NCI-H1436 treated with DMSO at 0.1 percent for 48 hours (cell line): ENCODE measurements at places on chromosomes 7 and 10.

DNA sequence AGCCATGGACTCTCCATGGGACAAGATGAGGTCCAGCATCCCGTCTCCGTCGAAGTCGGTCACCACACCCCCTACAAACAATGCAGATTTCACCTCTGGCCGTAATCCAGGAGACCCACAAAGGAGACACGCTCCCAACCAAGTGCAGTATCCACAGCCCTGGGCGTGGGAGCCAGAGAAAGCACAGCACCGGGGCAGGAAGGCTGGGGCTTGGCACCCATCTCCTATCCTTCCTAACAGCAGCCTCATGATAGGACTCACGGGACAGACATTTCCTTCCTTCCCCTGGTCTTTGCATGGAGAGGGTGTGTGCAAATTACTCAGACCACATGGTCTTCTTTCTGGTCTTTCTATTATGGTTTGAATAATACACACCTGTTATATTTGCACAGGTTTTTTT is 46.3 kb downstream of the GOLGA7B start:
- no peak for DNase-seq

GRCh38 chr10:103598654-103599115 is 105.2 kb downstream of the NEURL1 start:
- DNase-seq, result no peak

- no peak for DNase-seq
Measured at GRCh38 chr10:58608826-58609531, 96.3 kb downstream of the BICC1 start.

DNA sequence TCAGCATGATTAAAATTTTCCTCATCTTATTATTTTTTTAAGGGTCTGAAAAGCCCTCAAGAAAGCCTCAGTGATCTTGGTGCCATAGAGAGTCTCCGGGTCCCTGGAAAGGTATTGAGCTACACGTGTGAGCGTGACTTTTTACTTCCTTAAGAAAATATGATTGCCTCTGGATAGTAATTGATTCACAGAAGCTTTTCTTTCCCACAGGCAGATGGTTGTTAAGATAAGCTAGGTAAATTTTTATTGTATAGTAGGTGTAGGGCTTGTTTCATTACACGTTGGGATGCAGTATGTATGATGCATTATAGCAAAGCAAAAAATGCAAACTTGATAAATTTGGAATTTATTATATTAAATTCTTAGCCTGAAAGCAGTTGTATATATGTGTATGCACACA is 7.7 kb downstream of the VPS50 start:
- no peak for DNase-seq

- DNase-seq, result no peak
Measured at GRCh38 chr10:74103560-74104258, 46.9 kb downstream of the AP3M1 start.

DNA sequence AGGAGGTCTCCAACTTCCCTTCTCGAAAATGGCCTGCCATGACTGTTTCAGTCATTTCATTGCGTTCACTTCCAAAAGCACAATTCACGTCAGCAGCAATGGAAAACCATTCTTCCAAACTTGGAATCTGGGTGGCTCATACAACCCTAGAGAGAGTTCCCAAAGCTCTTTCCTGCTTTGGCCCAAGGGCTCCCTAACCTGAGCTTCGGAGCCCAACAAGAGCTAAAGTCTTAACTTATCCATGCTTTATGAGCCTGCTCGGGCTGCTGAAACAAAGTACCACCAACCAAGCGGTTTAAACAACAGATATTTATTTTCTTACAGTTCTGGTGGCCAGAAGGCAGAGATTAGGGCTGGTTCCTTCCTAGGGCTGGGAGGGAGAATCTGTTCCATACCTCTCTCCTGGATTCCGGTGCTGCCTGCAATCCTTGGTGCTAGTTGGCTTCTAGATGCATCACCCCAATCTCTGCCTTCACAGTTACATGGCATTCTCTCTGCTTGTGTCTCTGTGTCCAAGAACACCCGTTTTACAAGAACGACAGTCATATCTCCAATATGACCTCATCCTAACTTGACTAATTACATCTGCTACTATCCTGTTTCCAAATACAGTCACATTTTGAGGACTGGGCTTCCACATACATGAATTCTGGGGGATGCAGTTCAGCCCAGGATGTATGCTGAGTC is 33.5 kb downstream of the CAMK2B start:
- no peak for DNase-seq

GRCh38 chr10:30324448-30325110 is 24.5 kb downstream of the MTPAP start:
- DNase-seq, result no peak

DNA sequence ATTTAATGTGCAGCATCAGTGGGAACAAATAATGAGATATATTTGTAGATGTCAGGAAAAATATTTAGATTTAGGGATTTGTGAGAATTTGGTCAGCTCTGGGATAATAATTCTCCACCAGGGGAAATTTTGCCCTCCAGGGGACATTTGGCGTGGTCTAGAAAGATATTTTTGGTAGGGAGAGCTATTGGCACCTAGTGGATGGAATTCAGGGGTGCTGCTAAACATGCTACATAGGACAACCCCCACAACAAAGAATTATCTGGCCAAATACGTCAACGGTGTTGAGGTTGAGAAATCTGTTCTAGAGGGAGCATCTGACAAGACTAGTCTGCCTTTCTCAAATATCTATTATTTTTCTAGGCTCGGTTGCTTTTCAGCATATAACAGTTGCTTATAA is 2.1 kb downstream of the ADK start:
- DNase-seq, result no peak

GRCh38 chr7:116062666-116063065 is 32.1 kb upstream of the TFEC start:
- DNase-seq, result no peak

GRCh38 chr7:129332254-129333035 is 101.8 kb upstream of the STRIP2 start:
- no peak for DNase-seq

GRCh38 chr10:118423800-118424442 is 81.8 kb upstream of the FAM204A start:
- peak; percentile 93 for DNase-seq

DNA sequence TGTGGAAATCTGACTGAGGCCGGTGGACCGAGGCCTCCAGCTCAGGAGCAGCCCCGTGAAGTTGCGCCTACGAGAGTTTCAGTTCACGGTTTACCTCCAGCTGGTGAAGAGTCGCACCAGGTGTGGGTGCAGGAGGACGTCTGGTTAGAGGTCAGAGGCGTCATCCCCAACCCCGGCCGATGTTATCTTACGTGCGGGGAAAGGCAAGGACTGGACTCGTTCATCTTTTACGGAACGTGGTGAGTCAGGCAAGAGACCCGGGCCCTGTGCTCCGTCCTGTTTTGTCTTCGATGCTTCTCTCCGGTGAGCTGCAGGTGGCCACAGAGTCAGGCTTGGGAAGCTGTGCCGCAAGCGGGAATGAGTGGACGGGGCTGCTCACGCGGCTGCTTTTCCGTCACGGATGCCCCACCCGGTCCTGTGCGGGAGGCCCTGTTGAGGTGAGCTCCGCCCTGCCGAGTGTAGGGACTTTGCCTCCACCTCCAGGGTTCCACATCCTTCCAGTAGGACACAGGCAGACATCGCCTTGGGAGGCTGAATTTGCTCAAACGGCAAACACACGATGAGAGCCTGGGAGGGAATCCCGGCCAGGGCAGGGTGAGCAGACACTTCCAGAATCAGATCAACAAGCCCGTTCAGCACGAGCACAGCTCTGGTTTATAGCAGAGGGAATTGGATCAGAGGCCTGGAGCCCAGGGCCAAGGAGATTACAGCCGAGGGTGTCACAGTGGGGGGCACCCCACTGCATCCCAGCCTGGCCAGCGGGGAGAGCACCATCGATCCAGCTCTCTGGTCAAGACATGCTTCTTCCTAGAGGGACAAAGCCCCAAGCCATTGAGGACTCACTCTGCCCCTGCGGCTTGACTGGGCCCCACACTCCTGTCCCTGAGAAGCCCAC is 50.1 kb upstream of the INPP5A start:
- no peak for DNase-seq

DNA sequence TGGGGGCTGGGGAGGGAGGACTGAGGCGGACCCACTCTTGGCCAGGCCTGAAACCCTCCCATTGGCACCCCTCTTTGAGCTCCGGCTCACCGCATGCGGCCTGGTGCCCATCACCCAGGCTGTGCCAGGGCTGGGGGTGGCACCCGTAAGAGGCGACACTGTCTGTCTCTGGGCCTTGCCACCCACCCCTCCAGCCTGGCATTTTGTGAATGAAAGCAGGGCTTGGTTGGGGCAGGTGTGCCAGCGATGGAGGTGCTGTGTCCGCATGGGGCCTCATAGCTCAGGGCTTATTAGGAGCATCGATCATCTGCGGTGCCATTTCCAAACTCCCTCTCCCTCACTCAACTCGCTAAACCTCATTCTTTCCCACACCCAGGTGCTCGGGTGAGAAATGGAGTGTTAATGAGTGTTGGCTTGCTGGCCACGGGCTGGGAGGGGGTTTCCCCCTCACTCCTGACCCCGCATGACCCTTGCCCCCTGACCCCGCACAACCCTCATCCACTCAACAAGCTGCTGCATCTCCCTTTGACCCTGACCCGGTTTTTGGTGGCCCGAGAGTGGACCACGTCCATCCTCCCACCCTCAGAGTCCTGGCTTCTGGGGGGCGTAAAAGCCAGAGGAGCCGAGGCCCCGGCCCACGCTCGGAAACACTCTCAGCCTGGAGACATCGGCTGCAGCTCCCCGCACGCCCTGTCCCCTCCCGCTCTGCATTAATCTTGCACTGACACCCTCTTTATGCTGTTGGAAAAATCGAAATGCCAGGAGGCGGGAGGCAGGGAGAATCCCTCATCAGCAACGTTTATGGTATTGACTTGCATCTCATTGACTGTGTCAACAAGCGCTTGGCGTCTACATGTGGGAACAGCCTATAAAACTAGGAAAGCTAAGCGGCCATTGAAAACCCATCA is 161.2 kb downstream of the DNAJB6 start:
- no peak for DNase-seq

DNA sequence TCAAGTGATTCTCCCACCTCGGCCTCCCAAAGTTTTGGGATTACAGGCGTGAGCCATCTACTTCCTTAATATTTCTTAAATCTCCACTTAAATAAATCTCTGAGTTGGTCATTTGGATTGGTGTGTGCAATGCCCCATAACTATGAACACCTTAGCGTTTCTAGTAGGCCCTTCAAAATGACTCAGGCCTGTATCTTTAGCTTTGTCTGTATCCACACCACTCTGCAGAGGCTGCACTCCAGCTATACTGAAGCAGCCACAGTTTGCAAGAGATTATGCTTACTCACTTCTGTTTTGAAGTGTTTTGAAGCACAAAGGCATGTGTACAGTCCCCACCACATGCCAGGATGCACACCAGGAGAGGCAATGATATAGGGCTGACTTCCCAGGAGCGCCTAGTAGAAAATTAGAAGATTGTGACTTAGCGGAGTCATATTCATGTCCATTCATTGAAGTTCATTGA is 2.4 kb upstream of the ST7 start:
- no peak for DNase-seq

DNA sequence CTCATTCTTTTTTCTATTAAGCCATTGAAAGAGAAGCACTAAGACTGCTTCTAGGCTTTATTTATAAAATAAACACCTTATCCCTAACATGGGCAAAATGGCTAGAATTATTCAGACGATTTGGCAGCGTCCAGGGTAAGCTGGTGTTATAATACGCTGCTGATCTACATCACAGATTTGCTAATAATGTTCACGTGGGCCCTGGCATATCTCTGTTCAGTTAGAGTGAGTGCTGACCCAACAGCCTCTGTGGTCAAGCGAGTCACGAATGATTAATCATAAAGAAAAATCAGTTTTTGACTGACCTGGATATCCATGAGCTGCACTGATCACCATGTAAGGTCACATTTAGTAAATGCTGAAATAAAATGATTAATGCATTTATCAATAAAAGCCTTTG is 28.4 kb upstream of the CBLL1 start:
- DNase-seq, result no peak

GRCh38 chr7:19333706-19334105 is 188.5 kb upstream of the FERD3L start:
- DNase-seq, result no peak

GRCh38 chr10:108582387-108582786 is 1340.9 kb downstream of the XPNPEP1 start:
- no peak for DNase-seq

- no peak for DNase-seq
Measured at GRCh38 chr10:33082373-33082895, 124.4 kb upstream of the ITGB1 start.

- no peak for DNase-seq
Measured at GRCh38 chr7:130481898-130482297, 10.0 kb upstream of the MEST start.

GRCh38 chr10:79192677-79193003 is 123.9 kb downstream of the ZMIZ1 start:
- DNase-seq, result no peak

- DNase-seq, result no peak
Measured at GRCh38 chr7:137661634-137662033, 185.1 kb downstream of the DGKI start.

DNA sequence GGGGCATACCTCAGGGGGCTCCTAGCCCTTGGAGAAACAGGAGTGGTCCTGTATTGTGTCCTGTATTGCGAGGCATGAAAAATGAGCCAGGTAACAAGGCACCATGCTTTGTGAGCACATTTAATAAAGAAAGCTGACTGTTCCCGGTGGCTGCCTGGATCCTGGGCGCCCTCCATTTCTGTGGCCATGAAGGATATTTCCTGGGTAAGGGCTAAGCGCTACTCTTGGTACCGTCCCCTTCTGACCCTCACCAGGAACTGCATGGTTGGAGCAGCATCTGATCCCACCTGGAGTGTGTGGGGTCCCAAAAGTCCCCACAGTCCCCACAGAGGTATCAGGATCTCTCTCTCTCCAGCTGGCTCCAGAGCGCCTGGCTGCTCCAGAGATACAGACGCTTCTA is 139.5 kb downstream of the MAPK8 start:
- no peak for DNase-seq

DNA sequence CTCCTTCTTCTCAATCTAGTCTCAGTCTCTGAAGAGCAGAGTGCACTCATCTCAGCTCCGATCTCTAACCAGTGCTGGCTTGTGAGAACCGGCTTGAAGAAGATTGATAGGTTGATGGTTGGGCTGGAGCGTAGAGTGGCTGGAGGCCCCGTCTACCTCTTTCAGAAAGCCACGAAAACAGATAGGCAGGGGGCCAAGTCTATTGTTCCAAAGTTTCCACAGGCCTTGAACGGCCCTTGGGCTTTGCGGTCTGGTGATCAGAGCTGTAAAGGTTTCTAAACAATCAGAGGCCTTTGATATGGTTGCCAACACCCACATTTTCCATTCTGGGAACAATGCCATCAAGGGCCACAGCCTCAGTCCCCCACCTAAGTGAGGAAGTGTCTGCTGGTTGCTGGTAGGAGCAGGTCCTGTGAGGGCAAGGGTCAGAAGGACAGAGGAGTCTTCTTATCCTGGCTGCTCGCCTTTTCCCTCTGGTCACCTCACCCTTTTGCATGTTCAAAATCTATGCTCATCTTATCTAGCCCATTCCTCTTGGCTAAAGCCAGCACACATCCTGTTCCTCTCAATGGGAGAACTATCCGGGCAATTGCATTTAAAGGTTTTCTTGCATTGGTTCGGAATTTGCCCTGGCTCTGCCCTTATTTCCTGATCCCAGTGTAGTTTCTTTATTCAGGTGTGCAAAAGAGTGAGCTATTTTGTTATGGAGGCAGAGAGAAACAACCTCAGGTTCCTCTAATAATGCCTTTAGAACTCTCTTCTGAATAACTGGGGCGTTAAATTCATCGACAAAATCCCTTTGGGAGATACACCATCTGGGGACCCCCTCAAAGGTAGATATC is 70.3 kb upstream of the KMT2E start:
- DNase-seq, result no peak
